Hematopoietic multipotent progenitor cell treated with erythropoietin and hydrocortisone succinate and interleukin-3 and kit ligand, for 6 days (in vitro differentiated cells): ENCODE measurements at places on chromosomes 1 and 21.
A peak's percentile ranks its signal among the peaks of the same experiment; 100 is the strongest.

- DNase-seq, result no peak
Observed at GRCh38 chr1:243841507-243841906, 8.5 kb downstream of the AKT3 start.

GRCh38 chr1:23383577-23384311, 14.1 kb upstream of the ZNF436 start:
- DNase-seq, result no peak

DNA sequence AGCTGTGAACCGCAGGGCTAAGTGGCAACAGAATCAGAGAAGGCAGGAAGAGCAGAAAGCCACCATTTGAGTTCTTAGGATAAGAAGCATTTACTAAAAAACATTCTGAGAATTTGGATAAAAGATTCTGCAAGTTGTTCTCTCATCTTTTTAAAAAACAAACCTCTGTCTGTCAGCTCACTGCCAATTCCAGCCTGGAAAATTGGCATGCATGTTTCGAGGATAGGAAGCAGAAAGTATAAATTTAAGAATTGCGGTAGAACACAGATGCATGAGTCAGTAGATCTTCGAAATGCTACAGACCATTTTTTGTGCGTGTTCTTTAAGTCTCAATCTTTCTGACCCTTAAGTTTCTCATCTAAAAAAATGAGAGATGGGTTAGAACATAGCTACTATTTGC, 544.5 kb upstream of the DAB1 start:
- DNase-seq, result no peak

DNA sequence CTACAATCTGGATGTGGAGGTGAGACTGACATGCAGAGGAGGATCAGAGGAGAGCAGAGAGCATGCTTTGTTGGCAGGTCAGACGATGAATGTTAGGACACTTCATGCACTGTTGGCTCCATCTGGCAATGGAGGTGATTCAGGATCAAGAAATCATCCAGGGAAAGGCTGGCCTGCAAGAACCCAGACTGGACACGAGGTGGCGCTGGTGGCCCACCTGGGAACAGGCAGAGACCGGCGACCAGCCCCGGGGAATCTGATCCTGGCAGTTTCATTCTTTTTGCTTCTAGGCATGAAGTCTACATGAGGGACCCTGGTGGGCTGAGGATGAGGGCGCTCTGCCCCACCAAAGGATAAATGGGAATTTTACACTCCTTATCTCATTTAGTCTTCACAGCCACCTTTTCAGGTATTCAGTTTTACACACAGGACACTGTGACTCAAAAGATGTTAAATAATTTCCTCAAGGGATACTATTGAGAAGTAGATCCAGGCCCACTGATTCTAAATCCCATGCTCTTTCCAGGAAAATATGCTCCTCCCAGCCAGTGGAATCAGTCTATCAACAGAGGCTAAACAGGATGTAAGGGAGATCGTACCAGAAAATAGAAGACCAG, 26.2 kb upstream of the SCMH1 start:
- peak; percentile 76 for DNase-seq
